ENCODE measurements at places on chromosomes 4 and X.

- DNase-seq = no peak
Observed at GRCh38 chr4:110075083-110075738, 123.2 kb downstream of the ELOVL6 start.

DNA sequence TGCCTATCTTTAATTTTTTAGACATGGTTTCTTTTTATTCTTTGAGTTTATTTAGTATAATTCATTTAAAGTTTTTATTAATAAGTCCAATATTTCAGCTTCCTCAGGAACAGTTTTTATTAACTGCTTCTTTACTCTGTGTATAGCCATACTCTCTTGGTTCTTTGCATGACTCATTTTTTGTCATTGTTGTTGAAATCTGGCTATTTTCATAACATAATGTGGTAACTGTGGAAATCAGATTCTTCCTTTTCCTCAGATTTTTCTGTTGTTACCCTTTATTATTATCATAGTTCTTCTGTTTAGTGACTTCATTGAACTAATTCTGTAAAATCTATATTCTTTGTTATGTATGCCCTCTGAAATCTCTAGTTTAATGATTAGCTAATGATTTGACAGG, 124.9 kb upstream of the CYSLTR1 start:
- no peak for DNase-seq

GRCh38 chr4:138927072-138927471, 88.5 kb upstream of the NOCT start:
- DNase-seq = no peak

GRCh38 chr4:65791812-65792308, 121.6 kb upstream of the EPHA5 start:
- DNase-seq = no peak

DNA sequence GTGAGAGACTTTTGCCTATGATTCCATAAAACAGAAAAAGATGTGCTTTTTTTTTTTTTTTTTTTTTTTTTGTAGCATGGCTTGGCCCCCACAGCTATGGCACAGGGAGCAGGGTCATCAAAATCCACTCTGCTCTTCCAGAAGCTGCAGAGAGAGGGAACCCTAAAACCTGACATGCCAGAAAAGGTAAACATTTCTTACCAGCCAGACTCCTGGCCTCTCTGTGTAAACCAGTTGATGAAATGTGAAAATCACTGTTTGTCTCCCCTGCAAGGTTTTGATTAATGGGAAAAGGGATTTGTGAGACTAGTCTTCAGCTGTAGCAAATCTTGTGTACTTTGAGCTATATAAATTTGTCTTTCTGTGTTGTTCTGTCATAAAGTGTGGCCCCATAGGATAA, 105.9 kb downstream of the ARSJ start:
- no peak for DNase-seq

GRCh38 chr4:7581477-7581876, 146.7 kb upstream of the PSAPL1 start:
- no peak for DNase-seq

DNA sequence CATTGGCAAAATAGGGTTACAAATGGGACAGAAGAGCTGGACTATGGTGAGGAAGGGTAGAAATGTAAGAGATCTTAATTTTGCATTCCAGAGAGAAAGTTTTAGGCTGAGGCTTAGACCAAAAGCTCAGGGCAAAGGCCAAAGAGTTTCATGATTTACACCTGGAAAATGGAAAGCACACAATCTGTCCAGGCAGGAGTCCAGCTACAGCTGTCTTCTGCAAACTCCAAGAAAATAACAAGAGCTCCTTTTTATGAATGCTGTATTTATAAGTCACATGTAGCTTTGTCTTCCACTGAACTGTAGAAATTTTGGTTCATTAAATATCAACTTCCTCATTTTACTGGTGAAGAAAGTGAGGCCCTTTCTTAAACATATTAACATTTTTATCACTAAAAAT, 288.0 kb upstream of the ATOH1 start:
- no peak for DNase-seq

GRCh38 chrX:11450354-11450753, 157.1 kb downstream of the AMELX start:
- DNase-seq = no peak

- DNase-seq = no peak
Observed at GRCh38 chr4:113563691-113564378, 197.7 kb downstream of the CAMK2D start.

- DNase-seq = no peak
Observed at GRCh38 chr4:100609810-100610209, 92.0 kb upstream of the EMCN start.

- no peak for DNase-seq
Observed at GRCh38 chr4:628821-629635, 3.7 kb downstream of the PDE6B start.

DNA sequence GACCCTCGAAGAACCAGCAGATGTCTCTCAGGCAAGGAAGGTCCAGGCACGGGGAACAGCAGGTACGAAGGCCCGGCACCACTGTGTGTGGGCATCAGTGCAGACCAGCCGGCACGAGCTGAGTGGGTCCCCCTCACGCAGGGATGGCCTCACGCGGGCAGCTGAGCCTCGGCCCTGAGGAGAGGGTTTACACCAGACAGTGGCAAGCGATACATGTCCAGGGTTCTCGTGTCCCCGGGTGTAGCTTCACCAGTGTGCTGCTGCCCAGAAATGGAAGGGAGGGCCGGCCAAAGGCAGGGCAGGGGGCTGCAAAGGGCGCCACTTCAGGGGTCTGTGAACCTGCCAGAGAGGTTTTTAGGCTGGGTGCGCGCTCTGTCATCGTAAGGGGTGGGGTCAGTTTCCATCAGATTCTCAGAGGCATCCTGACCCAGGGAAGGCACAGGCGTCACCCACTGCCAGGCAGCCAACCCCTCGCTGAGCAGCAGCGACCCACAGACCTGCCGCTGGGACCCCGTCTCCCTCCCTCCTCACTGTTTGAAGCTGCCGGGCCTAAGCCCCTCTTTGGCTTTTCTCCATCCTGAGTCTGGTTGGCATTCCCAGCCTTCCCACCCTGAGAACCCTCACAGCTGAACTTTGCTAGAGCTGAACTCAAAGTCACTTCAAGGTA, 107.0 kb downstream of the CPZ start:
- no peak for DNase-seq

DNA sequence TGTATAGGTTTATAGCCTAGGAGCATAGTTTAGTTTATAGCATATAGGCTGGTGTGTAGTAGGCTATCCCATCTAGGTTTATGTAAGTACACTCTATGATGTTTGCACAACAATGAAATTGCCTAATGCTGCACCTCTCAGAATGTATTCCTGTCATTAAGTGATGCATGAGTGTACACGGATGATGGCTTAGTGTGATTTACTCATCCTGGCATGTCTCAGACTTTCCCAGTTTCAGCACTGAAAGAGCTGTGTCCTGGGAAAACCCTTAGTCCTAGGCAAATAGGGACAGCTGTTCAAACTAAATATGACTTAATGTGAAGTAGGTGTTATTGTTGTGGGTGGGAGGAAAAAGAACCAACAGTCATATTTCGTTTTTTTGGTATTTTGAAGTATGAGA, 264.9 kb upstream of the MAGEB18 start:
- DNase-seq = no peak

GRCh38 chr4:52883183-52883621, 21.1 kb downstream of the RASL11B start:
- no peak for DNase-seq

GRCh38 chr4:21769404-21770147, 179.0 kb downstream of the KCNIP4 start:
- DNase-seq = no peak

GRCh38 chrX:47608130-47608810, 11.4 kb downstream of the SYN1 start:
- no peak for DNase-seq

GRCh38 chr4:100034023-100034664, 84.1 kb upstream of the H2AZ1 start:
- no peak for DNase-seq

- no peak for DNase-seq
Observed at GRCh38 chr4:122045533-122045932, 93.7 kb upstream of the TRPC3 start.

DNA sequence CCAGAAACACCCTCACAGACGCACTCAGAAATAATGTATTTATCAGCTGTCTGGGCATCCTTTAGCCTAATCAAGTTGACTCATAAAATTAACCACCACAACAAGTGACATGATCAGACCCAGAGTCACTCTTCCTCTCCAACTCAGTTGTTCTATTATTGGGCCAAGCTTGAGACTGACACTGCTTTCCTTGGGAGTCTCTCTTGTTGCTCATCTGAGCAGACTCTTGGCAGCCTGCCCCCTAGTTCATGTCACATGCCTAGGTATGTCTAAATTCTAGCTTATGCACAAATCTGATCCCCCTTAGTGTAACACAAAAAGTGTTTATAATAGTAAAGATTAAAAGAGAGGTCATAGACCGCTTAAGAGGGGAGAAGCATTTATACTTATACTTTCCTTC, 72.6 kb upstream of the ADAMTS3 start:
- no peak for DNase-seq

DNA sequence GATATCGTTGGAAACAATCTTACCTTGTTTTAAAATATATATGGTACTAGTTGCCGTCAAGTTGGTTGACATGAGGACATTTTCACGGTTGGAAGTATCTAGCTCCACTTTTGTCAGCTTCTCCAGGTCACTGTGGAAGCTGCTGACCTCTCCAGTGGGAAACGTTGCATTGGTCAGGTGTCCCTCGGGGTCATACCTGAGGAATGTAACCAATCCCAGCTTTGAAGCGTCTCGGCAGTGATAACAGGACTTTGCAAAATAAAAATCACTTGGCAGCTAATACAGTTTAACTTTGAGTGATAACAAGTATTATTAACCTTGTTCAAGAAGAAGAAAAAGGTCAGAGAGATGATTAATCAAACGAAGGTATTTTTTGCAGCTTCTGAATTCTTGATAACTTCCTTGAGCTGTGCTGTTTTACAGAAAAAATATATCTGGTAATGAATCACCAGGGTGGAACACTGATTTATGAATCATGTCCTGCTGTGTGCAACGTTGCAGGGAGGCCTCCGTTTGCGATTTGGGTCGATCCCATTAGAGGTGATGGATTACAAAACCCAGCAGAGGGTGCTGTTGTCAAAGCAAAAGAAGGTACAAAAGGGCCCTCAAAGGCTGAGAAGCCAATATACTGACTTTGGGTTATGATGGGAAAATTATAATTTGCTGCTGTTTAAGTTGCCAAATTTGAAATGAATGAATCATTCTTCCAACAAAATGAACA, 60.1 kb downstream of the SH2D1A start:
- peak; percentile 4 for DNase-seq

DNA sequence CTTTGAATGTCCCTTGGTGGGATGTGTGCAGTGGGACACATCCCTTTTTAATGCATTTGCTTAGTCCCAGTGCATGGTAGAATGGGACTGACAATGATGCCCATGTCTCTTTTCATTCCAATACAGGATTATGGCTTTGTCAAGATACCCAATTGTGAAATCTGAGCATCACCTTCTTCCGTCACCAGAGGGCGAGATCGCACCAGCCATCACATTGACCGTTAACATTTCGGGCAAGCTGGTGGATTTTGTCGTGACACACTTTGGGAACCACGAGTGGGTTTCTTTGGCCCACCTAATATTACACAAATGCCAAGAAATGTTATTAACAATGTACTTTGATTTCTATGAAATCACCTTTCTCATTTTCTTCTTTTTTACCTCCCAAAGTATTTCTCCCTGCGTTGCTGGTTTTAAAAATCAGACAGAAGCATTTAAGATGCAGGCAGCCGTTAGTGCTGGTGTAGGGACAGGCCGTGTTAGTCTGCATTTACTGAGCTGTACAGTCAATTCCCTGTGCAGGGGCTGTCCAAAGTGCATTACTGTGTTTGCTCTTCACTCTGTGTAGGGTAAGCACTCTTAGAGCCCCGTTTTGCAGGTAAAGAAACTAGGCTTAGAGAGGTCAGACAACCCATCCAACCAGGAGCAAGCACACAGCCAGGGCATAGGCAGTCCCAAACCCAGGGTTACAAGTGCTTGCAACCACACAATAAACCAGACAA, 46.5 kb downstream of the CWH43 start:
- no peak for DNase-seq

- no peak for DNase-seq
Observed at GRCh38 chrX:11893933-11894710, 136.1 kb downstream of the MSL3 start.

DNA sequence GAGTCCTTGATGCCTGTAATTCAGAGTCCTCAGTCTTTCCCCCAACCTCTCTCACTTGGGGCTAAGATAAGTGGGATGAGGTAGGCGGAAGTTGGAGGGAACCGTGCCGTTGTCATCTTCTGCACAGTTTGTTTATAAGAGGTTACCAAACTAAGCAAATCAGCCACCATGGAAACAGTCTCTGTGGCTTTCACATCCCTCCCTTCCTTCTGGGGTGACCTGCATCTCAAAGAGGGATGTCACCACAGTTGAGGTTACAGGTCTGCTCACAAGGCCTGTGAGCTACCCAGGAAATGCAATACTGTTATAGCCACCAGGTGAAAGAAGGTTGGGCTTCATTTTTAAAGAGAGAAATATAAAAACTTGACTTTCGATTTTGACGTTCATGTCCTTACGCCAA, 26.3 kb downstream of the RTL5 start:
- peak; percentile 63 for DNase-seq

- no peak for DNase-seq
Observed at GRCh38 chr4:53716011-53716410, 124.7 kb upstream of the LNX1 start.

DNA sequence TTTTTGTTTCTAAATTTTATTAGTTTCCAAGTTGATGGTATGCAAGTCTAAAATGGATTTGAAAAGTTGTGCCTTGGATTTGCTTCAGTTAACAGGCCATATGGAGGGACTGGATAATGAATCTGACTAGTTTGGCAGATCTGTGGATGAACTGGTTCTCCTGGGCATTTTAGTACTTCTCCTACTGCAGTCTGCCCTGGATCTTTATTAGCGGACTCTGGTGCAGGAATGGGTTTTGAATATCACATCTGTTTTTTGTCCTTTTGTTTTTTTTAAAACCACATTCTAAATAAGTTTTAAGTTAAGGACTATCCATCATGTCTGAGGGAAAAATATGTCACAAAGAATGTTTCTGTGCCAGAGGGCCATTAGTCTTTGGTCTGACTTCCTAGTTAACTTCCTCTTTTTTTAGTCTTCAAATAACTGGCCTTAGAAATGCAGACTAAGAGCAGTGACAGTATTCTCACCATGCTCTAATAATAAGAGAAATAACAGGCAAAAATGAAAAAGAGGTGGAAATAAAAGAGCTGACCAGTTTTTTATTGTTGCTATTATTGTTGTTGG, 13.9 kb upstream of the DCK start:
- no peak for DNase-seq
